SJSA1 (cell line): ENCODE measurements at places on chromosomes 6 and 20.

- DNase-seq, result no peak
These were observed 50.0 kb upstream of the FAM83C start for GRCh38 chr20:35342154-35342769.

- DNase-seq, result peak; percentile 91
These were observed 14.9 kb downstream of the CST3 start for GRCh38 chr20:23622839-23623343.

DNA sequence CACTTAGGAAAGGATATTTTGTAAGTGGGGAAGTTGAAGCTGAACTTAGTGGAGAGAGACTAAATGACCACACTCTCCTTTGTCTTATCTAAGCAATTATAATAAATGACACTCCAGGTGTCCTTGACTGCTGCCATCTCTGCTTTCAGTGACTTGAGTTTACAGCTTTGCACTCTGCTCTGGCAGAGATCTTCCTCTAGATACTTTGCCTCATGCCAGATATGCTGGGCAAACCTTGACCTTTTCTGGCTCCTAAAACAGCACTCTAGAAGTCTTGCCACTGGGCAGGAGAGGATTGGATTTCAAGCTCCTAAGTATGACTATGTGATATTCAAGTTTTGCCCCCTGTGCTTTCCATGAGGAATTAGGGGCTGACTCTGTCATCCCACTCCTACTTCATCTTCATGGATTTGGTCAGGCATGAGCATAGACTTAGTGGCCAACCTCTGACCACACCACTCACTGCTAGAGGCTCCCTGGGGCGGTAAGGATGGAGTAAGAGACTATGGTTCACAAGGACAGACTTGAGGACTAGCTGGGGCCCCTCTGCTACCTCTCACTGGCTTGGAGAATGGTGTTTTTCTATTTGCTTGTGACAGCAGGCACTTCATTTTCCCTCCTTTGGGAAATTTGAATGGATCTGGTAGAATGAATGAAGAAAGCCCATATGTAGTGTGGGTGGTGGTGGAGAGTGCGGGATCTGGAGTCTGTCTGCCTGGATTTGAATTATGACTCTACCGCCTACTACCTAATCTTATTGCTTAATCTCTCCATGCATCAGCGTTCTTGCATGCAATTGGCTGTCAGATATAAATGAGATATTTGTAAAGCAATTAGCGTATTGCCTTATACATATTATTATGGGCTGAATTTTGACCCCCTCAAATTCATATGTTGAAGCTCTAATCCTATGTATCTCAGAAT is 191.4 kb downstream of the REV3L start:
- no peak for DNase-seq

- no peak for DNase-seq
These were observed 55.9 kb downstream of the GPR6 start for GRCh38 chr6:110033749-110034666.

GRCh38 chr20:62929051-62929538 is 2.8 kb upstream of the DIDO1 start:
- DNase-seq, result peak; percentile 79

GRCh38 chr6:19805129-19805481 is 32.1 kb upstream of the ID4 start:
- no peak for DNase-seq
